ENCODE measurements at places on chromosomes 2 and 18. TPM values are rescaled to one million over a fixed set of nuclear protein-coding genes. Genes with fewer than 3 reads are reported as not detected.
A peak's percentile ranks its signal among the peaks of the same experiment; 100 is the strongest.

YPEL5 gene
- total RNA-seq = 26.7 TPM

DNA sequence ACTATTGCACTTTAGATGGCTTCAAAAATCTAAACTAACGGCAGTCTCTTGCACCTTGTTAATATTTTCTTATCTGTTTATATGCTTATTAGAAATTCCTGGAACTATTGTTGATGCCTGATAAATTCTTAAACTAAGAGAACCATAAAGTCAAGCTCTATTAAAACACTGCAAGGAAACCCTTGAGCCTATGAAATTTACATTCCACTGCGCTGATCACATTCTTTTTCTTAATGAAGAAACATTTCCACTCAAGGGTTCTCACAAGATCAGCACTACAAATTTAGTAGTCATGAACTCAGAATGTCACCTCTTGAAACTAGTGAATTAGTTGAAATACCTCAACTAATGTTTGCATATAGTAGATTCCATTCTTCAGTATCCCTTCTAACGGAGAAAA lies 331.8 kb upstream of the SLC8A1 start:
- no peak for DNase-seq

DNA sequence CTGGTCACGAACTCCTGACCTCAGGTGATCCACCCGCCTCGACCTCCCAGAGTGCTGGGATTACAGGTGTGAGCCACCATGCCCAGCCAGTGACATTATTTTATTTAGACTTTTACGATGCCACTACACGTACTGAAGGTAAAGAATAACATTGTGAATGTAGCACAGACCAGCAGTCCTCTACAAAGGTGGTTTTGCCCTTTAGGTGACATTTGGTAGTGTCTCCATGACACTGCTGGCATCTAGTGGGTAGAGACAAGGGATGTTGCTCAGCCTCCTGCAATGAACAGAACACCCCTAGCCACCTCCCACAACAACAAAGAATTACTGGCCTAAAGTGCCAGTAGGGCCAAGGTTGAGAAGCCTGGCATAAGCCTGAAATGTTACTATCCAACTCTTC lies 69.5 kb downstream of the MYOM1 start:
- DNase-seq = no peak

GALNT3 gene
- 117 TPM for total RNA-seq

- no peak for DNase-seq
Observed at GRCh38 chr18:23612434-23613090, 26.3 kb upstream of the NPC1 start.

GRCh38 chr2:230961091-230961491 lies 34.8 kb upstream of the SPATA3 start:
- peak; percentile 56 for DNase-seq

MAB21L4 gene
- 6.1 TPM for total RNA-seq

DNA sequence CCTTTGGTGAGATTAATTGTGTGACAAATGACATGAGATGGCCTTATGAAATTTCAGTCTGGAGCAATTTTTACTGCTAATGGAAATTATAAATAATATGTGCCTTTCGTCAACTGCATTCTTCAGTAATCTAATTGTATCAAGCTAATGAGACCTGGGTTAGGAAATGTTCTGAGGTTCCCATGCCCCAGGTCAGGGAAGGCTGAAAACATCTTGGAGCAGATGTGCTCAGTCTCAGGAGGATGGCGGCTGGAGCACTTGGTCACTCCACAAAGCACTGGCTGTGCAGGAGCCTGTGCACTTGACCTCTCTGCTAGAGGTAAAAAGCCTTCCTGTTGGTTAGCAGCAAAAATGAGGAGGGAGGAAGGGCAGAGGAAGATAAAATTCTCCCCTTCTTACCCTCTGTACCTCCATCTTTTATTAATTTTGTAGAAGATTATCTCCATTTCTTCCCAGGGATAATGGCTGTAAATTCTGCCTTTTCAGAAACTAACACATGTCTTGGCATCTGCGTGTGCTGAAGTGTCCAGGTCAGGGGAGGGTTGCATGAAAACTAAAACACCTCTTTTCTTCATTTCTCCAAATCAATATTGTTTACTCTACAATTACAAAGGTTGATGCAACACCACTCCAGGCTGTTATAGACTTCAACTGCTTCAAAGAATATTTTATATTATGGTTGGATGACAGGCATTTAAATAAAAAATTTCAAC lies 1606.4 kb upstream of the ACVR2A start:
- no peak for DNase-seq

GRCh38 chr2:84257831-84258230 lies 201.2 kb downstream of the SUCLG1 start:
- DNase-seq = no peak

LAMA1 gene
- total RNA-seq = 7.7 TPM

DNA sequence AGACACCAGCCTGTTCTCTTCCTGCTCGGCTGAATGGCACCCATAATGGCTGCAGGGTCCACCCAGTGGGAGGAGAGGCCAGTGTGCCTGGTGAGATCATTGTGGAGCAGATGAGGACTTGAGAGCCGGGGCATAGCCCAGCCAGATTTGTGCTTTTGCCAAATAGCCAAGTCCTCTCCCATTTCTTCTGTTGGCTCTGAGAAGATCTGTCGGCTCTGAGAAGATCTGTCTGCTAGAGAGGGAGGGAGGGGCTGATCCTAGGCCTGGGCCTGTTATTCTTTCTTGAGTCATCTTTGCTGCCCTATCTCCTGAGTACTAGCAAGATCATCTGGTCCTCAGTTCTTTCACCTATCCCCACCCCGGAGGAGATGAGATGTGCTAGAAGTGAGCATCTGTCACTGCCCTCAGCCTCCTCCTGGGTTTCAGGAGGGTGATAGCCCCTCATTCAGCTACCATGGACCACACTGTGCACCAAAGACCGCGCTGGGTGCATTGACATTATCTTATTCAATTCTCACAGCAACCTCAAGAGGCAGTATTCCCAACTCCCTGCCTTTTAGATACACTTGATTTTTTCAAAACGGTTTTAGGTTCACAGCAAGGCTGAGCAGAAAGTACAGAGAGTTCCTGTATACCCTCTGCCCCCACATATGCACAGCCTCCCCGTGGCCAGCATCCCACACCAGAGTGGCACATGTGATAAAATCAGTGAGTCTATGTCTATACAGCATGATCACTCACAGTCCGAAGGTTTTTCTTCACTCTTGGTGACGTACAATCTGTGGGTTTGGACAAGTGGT lies 98.6 kb downstream of the CAPN13 start:
- DNase-seq = peak; percentile 29

LPIN2 gene
- 59.0 TPM for total RNA-seq

DNA sequence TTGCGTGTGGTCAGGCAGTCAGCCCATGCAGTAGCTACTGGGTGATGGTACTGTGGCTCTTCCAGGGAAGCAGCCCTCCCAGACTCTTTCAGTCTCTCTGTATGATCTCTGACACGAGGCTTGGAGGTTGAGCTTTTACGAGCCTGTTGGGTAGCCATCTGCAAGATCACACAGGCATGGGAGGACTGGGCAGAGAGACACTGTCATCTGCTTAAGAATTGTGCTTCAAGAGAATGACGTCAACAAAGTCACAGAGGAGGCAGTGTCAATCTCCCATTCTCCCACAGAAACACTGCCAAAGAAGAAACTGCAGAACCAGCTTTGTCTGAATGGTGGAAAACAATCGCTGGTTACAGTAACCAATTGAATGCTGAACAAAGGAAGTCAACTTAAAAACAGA lies 78.4 kb upstream of the MC2R start:
- DNase-seq = no peak

RGPD8 gene
- total RNA-seq = 11.7 TPM

ANKRD53 gene
- not detected for total RNA-seq

DNA sequence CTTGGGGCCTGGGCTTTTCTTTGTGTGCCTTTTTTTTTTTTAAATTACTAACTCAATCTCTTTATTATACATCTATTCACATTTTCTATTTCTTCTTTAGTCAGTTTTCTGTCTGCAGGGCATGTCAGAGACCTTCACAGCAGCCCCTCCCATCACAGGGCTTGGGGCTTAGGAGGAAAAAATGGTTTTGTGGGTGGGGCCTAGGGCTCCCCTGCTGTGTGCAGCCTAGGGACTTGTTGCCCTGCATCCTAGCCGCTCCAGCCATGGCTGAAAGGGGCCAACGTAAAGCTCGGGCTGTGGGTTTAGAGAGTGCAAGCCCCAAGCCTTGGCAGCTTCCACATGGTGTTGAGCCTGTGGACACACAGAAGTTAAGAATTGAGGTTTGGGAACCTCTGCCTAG lies 13.8 kb downstream of the ZSCAN30 start:
- no peak for DNase-seq

GRCh38 chr2:219723311-219723710 lies 95.9 kb downstream of the SLC4A3 start:
- DNase-seq = no peak

- DNase-seq = no peak
Observed at GRCh38 chr2:34853646-34854045, 1254.5 kb upstream of the FAM98A start.

DNA sequence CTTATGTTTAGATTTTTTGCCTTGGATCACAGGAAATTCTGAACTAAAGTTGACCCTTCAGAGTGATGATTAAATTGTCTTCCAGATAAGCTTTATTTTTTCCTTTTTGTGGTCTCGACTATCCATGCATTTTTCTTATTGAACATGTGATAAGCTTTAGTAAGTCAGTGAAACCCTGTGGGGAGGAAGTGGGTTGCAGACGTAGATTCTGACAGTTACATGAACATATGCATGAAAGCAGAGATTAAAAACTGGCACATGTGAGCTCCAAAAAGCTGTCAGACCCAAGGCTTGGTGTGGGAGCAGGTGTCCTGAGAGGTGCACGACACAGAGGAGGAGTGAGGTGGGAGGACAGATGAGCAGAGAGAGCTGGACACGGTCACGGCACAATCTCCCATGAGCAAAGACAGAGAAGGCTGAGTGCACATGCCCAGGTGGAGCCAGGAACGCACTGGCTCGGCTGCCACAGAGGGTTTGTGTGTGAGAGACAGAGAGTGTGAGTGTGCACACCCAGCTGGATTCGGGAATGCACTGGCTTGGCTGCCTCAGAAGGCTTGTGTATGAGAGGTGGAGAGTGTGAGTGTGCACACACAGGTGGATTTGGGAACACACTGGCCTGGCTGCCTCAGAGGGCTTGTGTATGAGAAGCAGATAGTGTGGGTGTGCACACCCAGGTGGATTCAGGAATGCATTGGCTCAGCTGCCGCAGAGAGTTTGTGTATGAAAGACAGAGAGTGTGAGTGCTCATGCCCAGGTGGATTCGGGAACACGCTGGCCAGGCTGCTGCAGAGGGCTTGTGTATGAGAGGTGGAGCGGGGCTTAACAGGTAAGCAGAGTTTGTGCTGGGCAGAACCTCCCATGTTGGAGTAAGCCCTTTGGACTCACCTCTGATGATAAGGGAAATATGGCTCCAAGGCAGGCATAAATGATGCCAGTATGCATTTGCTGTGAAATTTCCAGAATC lies 849.1 kb upstream of the SALL3 start:
- DNase-seq = peak; percentile 10

GRCh38 chr2:45567974-45568789 lies 42.9 kb downstream of the SRBD1 start:
- DNase-seq = no peak

HRH4 gene
- not detected for total RNA-seq

CCDC141 gene
- 0.42 TPM for total RNA-seq

DNA sequence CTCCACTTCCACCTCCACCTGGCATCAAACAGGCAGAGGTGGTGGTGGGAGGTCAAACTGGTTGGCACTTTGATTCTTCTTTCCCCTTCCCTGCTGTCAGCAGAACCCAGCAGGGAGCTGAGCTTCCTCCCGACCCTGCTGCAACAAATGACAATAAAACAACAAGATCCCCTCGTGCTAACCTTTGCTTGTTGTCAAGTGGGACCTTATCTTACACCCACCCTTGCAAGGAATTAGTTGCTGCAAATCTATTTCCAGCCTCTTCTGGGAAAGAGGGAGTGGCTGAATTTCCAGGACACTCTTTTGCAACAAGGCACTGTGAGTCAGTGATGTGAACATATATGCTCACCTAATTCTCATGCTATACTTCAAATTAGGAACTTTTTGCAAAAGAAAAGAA lies 655.1 kb downstream of the DSC3 start:
- no peak for DNase-seq

- no peak for DNase-seq
Observed at GRCh38 chr2:8090748-8091700, 590.8 kb upstream of the ID2 start.

SCG2 gene
- total RNA-seq = 2.9 TPM

DNA sequence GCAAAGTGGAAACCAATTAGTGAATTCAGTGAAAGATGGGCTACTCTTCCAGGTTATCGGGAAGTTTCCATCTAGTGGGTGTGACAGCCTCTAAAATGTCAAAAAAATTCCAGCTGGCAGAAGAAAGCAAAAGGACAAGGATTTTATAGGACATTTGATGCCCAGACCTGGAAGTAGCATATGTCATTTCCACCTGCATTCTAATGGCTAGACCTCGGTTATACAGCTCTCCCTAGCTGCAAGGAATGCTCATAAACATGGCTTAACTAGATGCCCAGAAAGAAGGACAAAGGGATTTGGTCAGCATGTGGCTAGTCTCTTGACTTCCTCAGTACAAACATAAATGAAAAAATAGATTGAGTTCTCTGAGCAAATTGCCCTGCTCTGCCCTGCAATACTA lies 215.4 kb downstream of the NYAP2 start:
- no peak for DNase-seq

DNA sequence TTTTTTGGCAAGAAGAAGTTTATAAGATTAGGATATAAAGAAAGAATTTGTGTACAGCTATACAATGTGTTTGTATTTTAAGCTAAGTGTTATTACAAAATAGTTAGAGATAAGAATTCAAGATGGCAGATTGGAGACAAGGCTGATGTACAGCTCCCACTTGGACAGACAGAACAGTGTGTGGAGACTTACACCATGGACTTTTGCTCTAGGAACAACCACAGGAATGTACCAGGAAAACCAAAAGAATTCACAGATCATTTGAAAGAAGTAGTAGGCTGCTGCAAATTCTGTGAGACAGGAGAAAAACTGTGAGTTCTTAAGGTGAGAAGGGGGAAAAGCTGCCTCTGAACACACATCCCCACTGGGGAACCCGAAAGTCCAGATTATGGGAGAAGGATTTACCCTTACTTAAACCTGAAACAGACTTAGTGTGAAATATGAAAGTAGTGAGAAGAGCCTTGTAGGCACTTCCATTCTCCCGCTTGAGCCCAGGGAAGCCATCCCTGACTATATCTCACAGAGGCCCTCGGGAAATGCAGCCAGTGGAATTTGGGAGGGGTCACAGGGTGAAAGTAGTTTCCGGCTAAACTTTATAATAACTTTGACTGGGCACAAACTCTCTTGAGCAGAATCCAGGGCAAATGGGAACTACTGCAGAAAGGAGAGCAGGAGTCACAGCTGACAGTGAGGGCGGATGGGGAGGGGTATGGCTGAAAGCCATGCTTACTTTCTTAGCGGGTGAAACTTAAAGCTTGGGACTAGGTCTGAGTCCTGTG lies 11.6 kb upstream of the RPRD1A start:
- no peak for DNase-seq

All from colonic mucosa (tissue), 4 donors.